Fibroblast of skin of left biceps (primary cell): ENCODE measurements at places on chromosomes 1 and 21.

DNA sequence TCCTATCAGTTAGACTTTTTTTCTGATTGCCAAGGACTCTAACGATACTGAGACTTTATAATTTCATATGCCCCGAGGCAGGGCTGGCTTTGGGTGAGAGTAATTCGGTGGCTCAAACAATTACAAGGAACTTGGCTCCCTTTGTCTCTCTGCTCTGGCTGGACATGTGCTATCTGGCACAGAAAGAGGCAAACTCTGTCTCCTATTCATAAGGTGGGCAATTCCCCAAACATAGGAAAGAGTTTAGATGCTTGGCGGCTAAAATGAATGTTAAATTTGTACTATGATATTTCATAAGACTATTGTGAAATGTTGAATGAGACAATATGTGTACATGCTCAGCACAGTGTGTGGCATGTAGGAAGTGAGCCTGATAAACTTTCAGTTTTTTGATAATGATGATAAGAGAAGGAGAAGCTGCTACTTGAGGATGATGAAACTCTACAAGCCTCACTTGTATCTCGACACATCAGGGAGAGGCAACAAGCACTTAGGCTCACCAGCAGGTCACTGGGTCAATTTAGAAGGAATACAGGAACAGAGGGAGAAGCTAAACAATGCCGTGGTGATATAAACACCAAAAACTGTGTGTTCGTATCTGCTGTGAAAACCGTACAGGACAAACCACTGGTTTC, 12.6 kb upstream of the NTPCR start:
- DNase-seq: no peak

DNA sequence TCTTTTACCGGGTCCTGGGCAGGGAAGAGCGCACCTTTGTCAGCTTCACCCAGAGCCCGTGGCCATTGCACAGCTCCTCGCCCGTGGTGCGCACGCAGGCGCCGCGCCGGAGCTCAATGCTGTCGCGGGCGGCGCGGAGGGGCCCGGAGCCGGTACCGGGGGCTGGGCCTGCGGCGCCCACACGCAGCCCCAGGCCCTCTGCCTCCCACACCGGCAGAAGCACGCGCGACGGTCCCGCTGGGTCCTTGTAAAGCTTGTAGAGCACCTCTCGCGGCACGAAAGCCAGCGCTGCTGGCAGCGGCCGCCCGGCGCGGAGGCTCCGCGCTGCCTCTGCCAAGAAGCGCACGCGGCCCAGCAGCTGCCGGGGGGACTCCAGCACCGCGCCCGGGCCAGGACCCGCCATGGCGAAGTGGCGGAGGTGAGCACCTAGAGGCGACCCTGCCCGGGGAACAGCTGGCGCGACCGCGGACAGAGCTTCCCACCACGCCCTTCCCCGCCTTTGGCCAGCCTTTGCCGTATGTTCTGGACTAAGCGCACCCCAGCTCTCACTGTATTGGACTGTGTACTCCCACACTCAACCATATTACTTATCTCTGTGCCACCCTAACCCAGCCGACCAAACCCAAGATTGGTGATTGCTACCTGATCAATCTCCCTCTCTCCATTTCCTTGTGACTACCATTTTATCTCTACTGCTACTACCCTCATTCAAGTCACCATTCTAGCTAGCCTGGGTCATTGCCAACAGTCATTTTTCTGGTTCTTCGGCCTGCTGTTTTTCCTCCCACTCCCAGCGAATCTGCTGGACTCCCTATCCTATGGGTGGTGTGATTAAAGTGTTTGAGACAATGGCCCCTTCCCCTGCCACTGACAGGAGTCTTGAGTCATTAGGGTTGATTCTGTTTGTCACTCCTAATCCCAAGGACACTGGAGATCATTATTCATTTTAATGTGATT, at the start of gene HECTD3:
Gene HECTD3 (minus strand): TSS at position 470 of the 957 bp plus-strand sequence. CDS start 67 bp downstream, at position 403.
- no peak for DNase-seq

DNA sequence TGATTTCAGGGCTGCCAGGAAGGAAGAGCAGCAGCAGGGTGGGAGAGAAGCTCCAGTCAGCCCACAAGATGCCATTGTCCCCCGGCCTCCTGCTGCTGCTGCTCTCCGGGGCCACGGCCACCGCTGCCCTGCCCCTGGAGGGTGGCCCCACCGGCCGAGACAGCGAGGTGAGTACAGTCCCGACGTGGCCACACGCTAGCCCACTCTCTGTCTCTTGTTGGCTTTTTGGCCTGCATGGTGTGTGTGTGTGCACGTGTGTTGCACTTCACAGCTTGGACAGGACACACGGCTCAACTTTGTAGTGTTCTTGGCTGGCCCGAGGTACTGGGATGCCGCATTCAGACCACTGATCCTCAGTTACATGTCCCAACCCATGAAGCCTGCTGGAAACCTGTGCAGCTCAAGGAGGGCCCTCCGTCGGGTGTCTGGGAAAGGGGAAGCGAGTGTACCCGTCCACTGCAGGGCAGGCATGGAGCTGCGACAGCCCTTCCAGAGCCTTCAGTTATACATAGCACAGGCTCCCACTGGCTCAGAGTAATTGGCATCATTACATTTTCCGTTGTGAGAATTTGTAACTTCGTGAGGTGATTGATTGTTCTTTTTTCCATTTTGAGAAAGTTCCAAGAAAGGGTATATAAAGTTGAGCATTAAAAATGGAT, 454 bp downstream of the CORT start:
- DNase-seq: no peak

- DNase-seq: no peak
These were observed 497 bp upstream of the IFNAR2 start for GRCh38 chr21:33229099-33229783.

- DNase-seq: no peak
These were observed 42.4 kb downstream of the SKI start for GRCh38 chr1:2270260-2271100.

- DNase-seq: no peak
These were observed 20.9 kb downstream of the UQCRHL start for GRCh38 chr1:15786581-15786980.

GRCh38 chr1:79629414-79629813, 622.9 kb upstream of the ADGRL4 start:
- no peak for DNase-seq

GRCh38 chr1:65238010-65238409, 71.3 kb upstream of the DNAJC6 start:
- no peak for DNase-seq

DNA sequence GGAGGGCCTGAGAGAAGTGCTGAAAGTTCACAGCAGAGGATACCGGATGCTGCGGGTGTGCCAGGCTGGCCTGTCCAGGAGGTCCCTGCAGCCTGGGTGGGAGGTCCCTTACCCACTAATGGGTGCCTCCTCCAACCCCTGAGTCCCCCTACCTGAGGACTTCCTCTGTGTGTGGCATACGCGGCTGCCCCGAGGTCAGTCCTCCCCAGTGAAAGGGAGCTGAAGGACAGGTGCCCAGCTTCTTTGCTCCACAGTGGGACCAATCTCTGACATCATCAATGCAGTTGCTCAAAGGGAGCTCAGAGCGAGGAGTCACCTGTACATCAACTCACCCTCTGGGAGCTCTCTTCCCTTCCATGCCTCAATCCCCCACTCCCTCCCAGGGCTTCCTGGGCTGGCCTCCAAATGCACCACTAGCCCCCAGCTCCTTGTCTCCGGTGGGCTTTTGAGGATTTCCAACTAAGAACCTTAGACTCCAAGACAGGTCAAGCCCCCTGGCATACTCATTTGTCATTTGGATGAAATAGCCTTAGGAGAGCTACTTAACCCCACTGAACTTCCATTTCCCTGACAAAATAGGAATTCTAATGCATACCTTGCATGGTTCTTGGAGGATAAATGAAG, 53.9 kb downstream of the PDE9A start:
- DNase-seq: no peak

GRCh38 chr1:234840843-234841242, 230.9 kb upstream of the IRF2BP2 start:
- DNase-seq: no peak

- no peak for DNase-seq
These were observed 10.4 kb downstream of the SLC30A10 start for GRCh38 chr1:219917851-219918466.

DNA sequence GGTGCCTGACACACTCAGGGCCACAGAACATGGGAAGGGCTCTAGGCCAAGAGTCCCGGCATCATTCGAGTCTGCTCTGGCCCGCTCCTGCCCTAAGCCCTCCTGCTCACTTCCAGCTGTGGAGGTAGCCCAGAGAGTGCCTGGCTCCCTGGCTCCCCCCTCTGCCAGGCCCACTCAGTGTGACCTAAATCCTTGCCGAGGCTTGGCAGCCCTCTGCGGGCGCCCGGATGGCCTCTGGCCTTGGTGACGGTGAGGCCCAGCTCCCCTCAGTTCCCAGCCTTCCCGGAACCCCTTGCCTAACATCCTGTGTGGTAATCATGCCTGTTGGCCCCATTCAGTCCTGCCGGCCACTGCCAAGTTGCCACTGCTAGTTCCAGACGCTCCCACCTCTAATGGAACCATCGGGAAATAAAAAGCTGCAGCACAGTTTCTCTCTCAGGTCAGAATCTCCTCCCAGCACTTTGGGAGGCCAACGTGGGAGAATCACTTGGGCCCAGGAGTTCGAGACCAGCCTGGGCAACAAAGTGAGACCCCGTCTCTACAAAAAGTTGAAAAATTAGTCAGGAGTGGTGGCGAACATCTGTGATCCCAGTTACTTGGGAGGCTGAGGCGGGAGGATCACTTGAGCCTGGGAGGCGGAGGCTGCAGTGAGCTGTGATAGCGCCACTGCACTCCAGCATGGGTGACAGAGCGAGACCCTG, 1.2 kb upstream of the H6PD start:
- DNase-seq: no peak

- DNase-seq: no peak
These were observed 3.8 kb upstream of the SAMD13 start for GRCh38 chr1:84297546-84298244.

DNA sequence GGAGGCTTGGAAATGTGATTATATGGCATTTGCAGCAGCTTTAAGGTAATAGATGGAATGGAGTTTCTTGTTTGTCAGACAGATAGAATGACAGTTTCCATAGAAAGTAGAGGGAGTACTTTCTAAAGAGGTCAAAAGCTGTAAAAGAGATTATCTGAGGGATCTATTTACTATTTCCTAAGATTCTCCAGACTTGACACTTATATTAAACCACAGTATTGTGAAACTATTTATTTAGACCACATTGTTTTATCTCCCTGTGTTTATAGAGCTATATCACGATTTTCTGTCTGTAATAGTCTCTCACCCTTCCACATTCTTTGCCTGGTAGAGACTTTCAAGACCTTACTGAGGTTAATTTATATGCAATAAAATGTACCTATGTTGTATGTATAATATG, 66.7 kb downstream of the MAN1A2 start:
- no peak for DNase-seq
